ENCODE measurements at places on chromosomes 13 and 19.

DNA sequence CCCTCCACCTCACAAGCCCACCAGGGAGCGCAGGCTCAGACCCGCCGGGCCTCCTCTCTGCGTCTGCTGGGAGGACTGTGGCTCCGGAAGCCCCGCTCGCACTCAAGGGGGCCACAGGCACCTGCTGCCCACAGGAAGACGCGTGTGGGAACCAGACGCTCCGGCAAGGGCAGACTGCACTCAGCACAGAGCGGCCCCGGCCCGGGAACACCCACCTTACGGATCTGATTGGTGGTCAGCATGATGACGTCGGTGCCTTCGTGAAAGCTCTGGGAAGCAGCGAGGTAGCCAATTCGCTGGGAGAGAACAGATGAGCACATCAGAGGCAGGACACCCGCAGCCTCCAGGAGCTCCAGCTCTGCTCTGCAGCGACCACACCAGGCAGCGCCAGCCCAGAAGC lies 14.6 kb downstream of the AP3D1 start:
- DNase-seq: no peak

DNA sequence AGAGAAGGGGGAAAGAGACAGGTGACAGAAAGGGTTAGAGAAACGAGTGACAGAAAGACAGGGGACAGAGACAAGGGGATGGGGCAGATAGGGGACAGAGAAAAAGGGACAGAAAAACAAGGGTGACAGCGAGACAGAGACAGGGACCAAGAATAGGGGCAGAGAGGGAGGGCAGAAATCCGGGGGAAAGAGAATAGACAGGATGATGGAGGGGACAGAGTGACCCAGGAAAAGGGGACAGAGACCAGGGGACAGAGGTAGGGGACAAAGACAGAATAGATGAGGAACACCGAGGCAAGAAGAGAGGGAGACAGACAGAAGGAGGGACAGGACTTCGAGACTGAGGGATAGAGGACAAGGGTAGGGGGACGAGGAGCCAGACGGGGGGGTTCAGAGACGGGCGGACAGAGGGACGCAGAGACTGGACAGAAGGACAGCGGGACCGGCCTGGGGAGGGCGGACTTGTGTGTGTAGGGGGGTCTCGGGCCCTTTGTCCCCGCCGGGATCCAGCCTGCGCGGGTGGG lies 593 bp downstream of the CADM4 start:
- DNase-seq: no peak

- DNase-seq: no peak
Observed at GRCh38 chr13:106143930-106144709, 391.3 kb downstream of the EFNB2 start.

DNA sequence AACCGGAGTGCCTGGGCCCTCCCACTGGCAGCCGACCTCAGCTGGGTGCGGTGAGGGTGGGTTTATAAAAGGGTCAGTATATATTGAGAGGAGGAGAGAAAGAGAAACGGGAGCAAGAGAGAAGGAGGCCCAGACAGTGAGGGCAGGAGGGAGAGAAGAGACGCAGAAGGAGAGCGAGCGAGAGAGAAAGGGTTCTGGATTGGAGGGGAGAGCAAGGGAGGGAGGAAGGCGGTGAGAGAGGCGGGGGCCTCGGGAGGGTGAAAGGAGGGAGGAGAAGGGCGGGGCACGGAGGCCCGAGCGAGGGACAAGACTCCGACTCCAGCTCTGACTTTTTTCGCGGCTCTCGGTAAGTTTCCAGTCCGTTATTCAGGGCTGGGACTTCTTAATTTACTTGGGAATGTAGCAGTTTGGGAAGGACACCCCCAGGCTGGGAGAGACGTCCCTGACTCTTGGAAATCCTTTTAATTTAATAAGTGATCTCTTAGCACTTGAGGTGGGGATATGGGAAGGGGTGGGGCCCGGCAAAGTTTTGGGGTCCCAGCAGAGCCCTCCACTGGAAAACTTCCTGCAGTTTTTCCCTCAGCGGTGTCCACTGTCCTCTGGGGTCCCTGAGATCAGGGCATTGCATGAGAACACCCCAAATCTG lies at the start of gene EMP3:
Gene EMP3 (plus strand): TSS at position 288 of the 646 bp plus-strand sequence. CDS start 1,293 bp downstream, outside the sequence.
- DNase-seq: no peak

- no peak for DNase-seq
Observed at GRCh38 chr19:49335071-49335783, at the start of gene CD37. TSS of gene CD37 (plus strand) at chr19:49335406. CDS start at chr19:49335541, 135 bp downstream.

GRCh38 chr19:7980168-7980567 lies 25.3 kb downstream of the ELAVL1 start:
- no peak for DNase-seq

DNA sequence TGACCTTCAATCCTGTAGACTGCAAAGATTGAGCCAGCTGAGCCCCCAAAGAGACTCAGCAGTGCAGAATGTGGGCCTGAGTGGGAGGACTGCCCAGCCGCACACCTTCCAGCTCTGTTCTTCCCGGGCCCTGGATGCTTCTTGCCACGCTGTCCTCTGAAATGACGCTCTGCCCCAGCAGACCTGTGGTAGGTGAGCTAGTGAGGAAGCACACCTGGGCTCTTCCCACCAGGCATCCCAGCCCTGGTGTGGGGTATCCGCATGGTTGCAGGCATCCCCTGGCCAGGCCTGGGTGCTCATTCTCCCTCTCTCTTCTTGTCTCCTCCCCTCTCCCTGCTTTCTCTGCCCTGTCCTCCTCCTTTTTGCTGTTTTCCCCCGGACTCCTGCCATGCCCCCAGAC lies 9.8 kb upstream of the MZF1 start:
- DNase-seq: no peak

GRCh38 chr19:44737238-44738071 lies 11.1 kb upstream of the BCL3 start:
- DNase-seq: no peak

GRCh38 chr19:29564574-29565005 lies 38.8 kb downstream of the VSTM2B start:
- DNase-seq: no peak

- DNase-seq: no peak
Observed at GRCh38 chr13:39099231-39099630, 61.0 kb downstream of the NHLRC3 start.

DNA sequence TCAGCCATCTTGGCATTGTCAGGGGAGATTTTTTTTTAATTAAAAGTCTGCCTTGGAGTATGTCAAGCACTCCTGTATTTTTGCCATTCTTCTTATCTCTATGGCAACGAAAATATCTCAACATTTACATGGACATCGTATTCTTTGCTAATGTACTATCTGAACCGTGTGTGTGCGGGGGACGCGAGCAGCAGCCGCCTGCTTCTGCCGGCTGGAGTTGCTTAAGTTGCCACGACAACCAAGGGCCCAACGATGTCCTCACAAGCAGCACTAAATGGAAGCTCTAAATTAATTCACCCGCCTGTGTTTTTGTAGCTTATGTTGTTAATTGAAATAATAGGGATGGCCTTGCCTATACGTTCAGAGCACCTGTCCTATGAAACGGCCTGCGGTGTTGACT lies 309.5 kb downstream of the TEX29 start:
- DNase-seq: no peak

DNA sequence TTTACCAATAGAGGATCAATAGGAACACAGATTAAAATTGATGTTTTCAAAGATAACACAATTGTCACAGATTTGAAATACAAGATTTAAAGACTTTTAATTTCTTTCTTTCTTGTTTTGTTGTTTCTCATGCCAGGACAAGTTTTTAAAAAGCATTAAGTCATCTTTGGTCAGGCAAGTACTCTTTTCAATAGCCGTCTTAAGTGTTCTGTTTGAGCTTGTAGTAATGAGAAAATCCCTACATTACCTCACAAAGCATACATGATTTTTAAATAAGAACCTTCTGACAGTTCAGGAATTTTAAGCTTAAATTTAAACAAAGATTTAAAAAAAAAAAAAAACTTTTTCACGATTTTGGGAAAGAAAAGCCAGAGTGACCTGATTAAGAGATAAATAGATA lies 216.3 kb upstream of the PRR20A start:
- no peak for DNase-seq

- DNase-seq: no peak
Observed at GRCh38 chr19:8355631-8356402, 8.1 kb upstream of the ANGPTL4 start.

DNA sequence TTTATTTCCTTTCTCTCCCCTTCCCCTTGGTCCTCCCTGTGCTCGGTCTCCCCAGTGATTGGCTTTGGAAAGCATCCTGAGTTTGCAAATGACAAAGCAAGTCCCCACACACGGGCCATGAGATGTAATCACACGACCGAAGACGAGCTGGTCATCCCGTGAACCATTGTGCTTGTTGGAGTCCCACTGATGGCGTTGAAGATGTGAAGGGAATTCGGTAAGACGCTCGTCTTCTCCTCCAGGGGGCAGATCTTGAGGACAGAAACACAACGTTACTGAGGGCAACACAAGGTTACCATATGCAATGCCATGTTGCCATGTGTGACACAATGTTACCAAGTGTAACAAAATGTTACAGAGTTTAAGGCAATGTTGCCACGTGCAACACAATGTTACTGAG lies 42.0 kb upstream of the SLC15A1 start:
- no peak for DNase-seq

GRCh38 chr13:42969565-42970172 lies 22.4 kb downstream of the EPSTI1 start:
- DNase-seq: no peak

GRCh38 chr13:46386392-46387063 lies 524 bp downstream of the RUBCNL start:
- DNase-seq: no peak

DNA sequence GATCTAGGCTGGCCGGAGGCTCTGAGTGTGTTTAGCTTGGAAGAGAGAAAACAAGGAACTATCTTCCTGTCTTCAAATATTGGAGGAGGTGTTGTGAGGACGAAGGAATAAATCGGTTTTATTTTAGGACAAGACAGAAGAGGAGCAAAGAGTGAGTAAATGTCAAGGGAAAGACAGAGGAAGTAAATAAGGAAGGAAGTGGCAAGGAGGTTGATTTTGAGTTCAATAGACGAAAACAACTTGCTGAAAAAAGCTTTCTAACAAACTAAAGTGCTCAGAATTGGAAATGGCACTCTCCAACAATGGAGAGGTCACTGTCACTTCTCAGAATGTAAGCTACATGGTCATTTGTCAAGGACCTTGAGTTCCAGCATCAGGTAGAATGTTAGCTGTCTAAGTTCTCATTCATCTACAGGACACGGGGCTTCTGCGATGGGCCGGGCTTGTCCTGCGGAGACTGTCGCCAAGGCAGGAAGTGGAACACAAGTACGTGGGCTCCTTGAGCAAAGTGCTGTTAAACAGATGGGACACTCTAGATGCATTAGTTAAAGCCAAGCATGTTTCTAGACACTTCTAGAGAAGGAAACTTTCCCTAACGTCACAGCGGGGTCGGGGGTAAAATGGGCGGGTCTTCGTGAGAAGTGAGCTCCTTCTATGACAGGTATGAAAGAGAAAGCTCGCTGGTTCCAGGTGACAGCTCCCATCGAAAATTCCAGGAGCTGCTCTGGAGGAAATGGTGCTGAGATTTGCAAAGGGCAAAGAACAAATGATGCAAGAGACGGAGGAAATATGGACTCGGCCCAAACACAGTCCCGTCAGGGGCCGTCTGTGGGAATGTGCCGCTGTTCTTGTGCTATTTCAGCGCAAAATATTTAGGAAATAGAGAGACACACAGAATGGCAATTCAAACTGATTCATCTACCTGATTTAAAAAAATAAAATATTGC lies 103.9 kb upstream of the UBL3 start:
- no peak for DNase-seq

GRCh38 chr13:25080773-25081172 lies 15.2 kb upstream of the PABPC3 start:
- DNase-seq: no peak

DNA sequence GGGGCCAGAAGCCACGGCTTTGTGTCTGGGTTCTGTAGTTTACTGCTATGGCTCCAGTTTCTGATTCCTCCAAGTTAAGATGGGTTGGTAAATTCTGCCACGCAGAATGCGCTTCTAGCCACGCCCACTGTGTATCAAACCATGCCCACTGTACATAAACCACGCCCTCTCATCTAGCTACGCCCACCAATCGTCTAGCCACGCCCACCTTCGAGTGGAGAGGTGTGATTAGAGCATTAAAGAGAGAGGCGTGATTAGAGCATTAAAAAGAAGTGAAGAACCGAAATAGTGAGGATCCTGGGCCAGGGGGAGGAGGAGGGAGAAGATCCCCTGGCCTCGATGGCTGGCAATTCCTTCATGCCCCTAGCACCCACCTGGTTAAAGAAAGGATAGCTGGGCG lies 43.7 kb upstream of the ADGRE5 start:
- DNase-seq: no peak

DNA sequence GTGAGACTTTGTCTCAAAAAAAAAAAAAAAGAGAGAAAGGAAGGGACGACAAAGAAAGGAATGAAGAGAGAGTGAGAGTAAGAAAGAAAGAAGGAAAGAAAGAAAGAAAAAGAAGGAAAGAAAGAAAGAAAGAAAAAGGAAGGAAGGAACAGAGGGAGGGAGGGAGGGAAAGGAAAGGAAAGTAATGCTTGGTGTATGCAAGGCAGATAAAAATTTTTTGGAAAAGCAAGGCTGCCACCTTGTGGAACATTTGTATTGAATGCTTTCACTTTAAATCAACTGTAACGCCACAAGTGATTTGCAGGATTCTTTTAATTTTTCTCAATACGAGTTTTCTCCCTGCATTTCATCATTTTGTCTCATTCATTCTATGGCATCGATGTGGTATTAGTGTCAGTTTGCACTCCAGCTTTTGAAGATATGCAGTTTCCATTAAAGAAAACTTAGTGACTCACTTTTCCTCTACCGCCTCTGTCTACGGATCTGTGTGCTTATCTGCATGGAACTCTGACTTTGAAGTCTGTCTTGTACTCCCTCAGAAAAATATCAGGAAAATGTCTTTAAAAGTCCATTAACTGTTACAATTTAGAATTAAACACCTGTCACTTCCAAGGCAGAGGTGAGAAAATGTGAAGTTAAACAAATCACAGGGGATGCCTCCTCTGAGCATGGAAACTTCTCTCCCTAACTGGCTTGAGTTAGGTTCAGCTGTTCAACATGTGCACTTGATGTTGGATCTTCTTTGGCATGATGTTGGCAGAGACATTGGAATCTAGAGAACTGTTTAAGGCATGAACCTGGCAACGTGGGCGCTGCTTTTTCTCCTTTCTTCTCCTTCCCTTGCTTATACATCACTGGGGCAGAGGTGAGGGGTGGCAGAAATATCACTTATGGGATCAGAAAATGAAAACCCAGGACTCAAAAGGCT lies 20.0 kb upstream of the ZDHHC20 start:
- peak; percentile 39 for DNase-seq

GRCh38 chr13:98214008-98214643 lies 37.1 kb upstream of the RNF113B start:
- no peak for DNase-seq
